Eye (tissue), 1 donor: ENCODE measurements at places on chromosomes 16 and 17.

DNA sequence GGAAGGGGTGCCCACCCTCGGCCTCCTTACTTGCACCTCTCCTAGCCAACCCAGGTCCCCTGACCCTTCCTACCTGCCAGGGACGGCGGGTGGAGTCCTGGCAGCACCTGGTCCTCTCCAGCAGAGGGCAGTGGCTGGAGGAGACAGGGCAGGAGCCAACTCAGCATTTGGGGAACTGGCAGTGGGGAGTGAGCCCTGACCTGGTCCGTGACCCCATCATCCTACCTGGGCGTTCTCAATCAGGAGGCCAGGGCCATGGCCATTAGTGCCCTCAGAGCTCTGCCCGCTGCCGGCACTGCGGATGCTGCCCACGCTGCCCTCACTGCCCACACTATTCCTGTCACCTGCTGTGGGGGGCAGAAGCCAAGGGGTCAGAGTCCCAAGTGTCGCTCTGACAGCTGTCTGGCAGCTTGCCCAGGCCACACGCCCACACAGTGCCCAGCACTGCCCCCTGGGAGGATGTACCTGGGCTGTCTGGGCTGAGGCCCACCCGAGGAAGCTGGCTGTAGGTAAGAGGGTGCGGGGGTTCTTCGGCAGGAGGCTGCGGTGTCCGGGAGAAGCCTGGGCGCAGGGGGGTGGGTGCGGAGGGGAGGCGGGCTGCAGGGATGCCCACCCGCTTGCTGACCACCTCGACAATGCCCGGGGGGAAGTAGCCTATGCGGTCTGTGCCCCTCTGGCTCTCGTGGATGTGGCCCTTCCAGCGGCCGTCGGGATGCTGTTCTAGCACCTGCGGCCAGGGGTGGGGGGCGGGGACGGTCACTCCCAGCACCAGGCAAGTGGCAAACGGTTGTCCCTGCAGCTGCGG is 10.8 kb downstream of the CASKIN2 start:
- DNase-seq: no peak

DNA sequence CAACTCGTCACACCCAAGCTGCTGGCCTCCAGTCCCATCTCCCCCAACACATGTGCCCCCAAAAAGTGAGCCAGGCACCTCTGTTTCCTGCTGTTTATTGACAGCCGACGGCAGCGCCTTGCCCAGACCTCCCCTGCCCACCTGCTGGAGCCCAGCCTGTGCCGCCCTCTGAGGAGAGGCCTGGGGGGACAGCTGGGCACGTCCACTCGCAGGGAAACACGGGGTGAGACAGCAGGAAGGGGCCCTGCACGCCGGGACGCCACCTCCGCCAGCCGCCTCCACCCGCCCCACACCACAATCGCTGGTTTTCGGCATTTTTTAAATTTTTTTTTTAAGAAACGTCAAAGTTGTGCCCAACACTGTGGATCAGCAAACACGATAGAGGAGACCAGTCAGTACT is 19.3 kb downstream of the CASKIN1 start:
- DNase-seq: no peak

- peak; percentile 42 for DNase-seq
These were observed 25.1 kb upstream of the ABCA3 start for GRCh38 chr16:2365397-2366294.

- no peak for DNase-seq
These were observed 419.1 kb downstream of the CA10 start for GRCh38 chr17:51739245-51739886.

- no peak for DNase-seq
These were observed 13.2 kb upstream of the ATP2A3 start for GRCh38 chr17:3977387-3977786.

DNA sequence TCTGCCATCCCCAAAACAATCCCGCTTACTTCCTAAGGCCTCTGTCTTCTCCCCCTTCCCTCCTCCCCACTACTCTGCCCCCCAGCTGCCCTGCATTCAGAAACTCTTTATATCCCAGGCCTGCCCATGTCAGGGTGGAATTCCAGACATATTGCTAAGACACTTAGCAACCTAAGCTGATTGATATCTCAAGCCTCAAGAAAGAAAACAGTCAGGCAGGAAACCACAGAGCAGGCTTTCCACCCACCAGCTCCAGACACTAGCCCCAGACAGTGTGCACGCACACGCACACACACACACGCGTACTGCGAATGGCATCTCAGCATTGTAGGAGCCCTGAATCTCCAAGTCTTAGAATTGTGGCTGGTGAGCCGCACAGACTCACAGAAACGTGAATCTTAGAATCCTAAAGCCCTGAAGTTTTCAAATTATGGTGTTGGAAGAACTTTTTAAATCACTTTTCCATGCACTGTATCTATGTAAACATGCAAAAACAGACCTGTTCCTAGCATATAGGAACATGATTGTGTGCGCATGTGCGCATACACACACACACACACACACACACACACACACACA is 8.8 kb upstream of the LPCAT2 start:
- peak; percentile 63 for DNase-seq

GRCh38 chr17:9150446-9151090 is 129.3 kb downstream of the NTN1 start:
- DNase-seq: peak; percentile 63

DNA sequence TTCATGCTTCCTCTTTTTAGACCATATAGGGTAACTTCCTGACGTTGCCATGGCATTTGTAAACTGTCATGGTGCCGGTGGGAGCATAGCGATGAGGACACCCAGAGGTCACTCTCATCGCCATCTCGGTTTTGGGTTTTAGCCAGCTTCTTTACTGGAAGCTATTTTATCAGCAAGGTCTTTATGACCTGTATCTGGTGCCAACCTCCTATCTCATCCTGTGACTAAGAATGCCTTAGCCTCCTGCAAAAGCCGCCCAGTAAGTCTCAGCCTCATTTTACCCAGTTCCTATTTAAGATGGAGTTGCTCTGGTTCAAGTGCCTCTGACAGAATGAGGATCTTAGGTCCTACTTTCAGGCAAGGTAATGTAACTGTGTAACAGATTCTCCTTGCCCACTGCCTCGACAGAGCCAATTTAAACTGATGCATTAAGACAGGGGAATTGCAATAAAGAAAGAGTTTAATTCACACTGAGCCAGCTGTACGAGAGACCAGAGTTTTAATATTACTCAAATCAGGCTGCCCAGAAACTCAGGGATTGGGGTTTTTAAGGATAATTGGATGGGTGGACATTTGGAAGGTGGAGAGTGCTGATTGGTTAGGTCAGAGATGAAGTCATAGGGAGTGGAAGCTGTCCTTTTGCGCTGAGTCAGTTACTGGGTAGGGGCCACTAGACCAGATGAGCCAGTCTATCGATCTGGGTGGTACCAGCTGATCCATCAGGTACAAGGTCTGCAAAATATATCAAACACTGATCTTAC is 59.9 kb upstream of the ATF7IP2 start:
- no peak for DNase-seq

GRCh38 chr17:80885947-80886582 is 105.6 kb upstream of the CHMP6 start:
- DNase-seq: no peak

GRCh38 chr16:2083409-2083808 is 35.6 kb downstream of the TSC2 start:
- DNase-seq: no peak

DNA sequence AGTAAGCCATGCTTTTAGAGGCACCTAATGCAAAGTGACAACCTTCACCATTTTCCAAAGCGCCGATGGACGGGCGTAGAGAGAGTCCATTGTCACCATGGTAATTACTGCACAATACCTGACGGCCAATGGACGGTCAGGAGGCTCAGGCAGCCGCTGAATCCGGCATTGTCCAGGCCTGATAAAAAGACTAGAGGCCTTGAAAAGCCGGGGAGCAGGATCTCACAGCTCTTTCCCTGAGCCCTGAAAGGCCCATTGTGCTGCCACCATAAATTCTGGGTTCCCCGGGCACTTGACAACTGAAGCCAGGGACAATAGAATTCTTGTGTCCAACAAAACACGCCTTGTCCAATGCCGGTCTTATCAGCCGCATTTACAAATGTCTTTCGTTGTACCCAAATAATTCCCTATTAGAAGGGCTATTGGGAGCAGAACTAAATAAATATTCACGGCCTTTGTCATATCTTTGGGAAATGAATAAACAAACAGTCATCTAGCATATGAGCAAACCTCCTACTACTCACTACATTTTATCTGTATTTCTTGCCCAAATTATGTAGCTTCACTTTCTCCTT is 62.4 kb downstream of the CDH11 start:
- DNase-seq: peak; percentile 88

DNA sequence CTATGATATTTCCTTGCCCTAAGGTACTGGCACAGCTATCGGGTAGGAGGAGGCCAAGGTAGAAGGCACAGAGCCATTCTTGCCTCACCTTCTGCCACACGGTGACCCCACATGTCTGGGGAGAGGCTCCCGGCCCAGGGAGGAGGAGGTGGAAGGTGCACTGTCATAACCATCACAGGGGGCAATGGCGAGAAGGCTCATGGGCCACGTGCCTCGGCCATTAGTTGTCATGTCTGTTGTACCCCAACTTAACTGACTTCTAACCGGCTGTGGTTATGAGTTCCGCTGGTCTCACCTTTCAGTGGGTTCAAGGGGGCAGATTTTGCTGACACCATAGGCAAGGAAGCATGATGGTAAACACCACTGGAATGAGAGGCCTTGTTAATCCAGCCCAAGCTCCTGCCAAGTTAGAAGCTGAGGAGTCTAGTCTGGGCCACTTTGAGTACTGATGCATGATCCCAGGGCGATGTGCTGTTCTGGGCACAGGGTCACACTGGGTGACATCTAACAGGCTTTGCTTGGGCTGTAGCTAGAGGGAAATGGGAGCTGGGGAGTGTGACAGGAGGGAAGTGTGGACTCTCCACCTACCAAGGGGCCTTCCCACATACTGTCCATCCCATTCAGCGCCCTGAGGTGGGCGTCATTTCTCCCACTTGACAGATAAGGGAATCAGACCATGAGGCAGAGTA is 39.6 kb downstream of the HLF start:
- DNase-seq: no peak

DNA sequence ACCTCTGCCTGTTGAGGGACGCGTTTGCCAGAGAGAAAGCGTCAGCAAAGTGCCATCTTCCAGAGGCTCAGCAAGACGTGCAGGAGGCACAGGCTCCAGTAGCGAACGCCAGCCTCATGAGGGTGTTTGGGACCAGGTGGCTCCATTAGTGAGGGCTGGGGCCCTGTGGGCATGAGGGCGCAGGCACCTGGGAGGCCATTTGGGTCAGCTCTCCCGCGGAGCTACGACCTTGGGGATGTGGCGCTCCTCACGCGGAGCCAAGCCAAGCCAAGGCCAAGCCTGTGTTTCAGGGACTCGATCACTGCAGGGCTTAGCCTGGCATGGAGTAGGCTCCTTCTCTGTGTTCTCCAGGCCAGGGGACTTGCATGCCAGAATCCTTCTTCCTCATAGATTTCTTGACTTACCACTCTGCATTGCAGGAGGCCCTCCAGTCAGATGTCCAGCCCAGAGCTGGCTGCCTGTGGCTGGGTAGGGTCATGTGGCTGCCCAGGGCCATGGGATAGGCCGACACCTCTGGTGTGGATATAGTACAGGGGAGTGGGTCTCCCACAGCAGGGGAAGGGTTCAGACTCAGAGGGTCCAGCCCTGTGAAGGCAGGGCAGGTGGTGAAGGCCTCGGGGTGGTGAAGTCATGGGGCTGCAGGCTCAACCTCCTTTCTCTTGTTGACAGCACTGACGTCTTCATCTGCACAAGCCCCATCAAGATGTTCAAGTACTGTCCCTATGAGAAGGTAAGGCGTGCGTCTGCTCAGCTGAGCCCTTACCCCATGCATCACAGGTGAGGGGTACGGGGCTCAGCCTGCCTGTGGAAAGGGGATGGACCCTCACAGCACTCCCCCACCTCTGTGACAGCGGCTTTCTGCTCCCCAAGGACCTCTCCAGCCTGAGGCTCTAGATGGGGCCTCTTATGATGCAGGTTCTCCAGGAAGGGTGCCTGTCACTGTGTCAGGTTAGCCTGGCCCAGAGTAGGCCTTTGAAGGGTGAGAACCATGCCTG is 19.6 kb downstream of the NT5M start:
- no peak for DNase-seq

DNA sequence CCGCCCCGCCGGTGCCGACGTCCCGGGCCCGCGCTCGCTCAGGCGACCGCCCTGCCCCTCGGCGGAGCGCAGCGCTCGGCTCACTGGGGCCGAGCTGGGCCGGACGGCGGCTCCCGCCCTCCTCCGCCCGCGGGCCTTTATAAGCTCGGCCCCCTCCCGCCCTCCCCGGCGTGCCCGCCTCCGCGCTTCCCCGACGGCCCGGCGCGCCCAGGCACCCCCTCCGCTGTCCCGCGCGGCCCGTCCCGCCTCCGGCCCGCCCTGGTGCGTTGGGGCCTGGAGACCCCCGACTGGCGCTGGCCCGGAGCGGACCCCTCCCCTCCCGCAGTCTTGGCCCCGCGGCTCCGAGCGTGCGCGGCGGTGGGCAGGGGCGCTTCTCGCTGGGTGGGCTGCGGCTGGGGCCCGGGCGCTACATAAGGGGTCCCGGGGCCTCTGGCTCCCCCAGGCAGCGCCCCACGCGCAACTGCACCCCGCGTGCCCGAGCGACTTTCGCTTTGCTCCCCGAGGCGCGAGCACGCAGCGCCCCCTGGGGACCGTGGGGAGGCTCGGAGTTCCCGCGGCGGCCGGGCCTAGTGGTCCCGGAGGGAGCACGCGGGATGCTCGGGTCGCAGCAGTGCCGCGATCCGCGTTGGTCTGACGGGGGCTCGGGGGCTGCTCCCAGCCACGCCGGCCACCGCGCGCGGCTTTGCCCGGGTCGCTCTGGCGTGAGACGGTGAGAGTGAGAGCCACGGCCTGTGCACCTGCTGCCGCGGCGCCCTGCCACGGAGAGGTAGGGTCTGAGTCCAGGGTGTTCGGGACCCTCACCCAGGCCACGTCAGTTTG is at the start of gene PIEZO1:
Gene PIEZO1 (minus strand): TSS at position 115 of the 819 bp plus-strand sequence. CDS start 256 bp downstream, outside the sequence.
- peak; percentile 75 for DNase-seq

- no peak for DNase-seq
These were observed 441.0 kb downstream of the XYLT1 start for GRCh38 chr16:17029602-17030350.

DNA sequence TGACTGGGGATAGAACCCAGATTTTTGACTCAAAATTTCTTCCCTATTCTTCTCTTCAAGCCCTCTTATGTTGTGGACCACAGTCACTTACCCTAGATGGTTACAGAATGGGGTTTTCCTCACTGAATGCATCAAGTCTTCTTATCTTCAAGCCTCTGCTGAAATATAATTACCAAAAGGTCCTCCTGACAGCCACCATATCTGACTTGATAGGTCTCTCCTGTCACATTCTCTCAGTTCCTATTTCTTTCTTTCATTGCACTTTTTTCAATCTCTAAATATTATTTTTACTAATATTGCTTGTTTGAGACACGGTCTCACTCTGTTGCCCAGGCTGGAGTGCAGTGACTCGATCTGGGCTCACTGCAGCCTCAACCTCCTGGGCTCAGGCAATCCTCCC is 1.1 kb upstream of the COPZ2 start:
- DNase-seq: no peak

DNA sequence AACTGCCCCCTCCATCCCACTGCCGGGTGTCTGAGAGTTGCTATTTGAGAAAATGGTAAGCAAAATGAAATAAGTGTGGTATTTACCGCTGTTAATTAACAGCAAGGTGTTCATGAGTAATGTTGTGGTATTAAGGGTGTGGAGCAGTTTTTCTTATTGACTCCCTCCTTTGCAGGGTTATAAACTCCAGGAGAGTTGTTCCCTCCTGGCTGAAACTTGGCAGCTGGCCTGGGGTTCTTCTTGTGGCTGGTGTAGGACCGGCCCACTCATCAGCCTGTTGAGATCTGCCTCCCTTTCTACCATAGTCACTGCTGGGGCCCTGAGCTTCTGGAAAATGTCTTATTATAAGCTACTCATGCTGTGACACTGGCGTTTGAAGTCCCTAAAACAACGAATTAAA is 128.6 kb downstream of the SOX9 start:
- DNase-seq: no peak
